ENCODE measurements at places on chromosomes 11 and 22. TPM values are rescaled to one million over a fixed set of nuclear protein-coding genes. Genes with fewer than 3 reads are reported as not detected.

TRPM5 gene
- not detected for total RNA-seq

C1QTNF6 gene
- 8.3 TPM for total RNA-seq

MAP6 gene
- total RNA-seq, result 1.4 TPM

IMMP1L gene
- 39.9 TPM for total RNA-seq

DDTL gene
- total RNA-seq, result 1.7 TPM

F2 gene
- total RNA-seq, result 3.1 TPM

C11orf54 gene
- total RNA-seq, result 11.8 TPM

OR4D5 gene
- not detected for total RNA-seq
